ENCODE measurements at places on chromosomes 2 and 18.
A peak's percentile ranks its signal among the peaks of the same experiment; 100 is the strongest.

GRCh38 chr2:17287183-17287582 lies 231.1 kb downstream of the RAD51AP2 start:
- no peak for DNase-seq

DNA sequence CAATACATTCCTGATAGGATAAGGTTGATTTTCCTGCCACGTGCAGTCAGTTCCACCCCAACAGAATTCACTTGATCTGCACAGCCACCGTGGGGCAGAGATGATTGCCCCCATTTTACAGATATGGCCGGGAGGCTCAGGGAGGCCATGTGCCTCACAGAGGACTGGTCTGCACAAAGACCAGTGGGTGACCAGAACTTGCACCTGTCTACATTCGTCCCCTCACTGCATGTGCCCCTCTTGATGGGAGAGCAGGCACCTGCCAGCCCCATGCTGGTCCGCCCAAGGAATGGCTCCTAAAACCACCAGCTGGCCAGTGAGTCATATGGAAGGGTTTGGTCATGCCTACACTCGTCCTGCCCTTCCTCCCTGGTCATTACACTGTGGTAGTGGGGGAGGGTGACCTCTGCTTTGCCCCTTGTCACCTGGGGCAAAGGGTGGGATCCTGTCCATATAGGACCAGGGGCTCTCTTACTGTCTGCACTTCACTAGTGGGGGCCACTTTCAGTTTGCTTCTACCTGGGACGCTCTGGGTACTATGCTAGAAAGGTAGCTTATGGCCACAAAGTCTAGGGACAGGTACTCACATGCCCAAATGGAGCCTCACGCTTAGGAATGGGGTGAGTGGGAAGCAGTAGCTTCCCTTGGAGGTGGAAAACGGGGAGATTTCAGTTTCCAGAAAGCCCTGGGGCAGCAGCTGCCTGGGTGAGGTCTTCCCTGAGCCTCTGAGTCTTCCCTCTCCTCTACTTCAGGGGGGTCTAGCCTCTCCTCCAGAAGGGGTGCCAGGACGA lies 14.7 kb downstream of the RRM2 start:
- no peak for DNase-seq

GRCh38 chr2:215793747-215794595 lies 219.4 kb downstream of the MREG start:
- peak; percentile 12 for DNase-seq

- DNase-seq, result no peak
These were observed 10.4 kb downstream of the KCNE4 start for GRCh38 chr2:223062396-223062795.

GRCh38 chr2:133581010-133581760 lies 12.9 kb upstream of the NCKAP5 start:
- DNase-seq, result no peak

GRCh38 chr18:75086494-75087034 lies 122.4 kb downstream of the PTGR3 start:
- no peak for DNase-seq

DNA sequence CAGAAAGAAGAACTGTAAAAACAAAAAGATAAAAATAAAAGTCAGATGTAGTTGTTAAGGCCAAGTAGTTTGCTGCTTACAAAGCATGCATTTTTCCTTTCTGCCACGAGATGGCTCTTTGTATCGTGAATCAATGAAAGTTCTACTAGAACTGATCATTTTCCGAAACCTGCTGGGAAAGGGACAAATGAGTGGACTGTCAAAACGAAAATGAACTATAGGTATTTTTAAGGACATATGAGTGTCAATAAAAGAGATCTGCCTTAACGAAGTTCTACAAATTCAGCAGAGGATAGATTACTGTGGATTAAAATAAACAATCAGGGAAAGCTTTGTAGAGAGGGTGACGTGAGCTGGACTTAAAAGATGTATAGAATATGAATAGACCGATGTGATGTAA lies 15.0 kb upstream of the ELOA2 start:
- peak; percentile 13 for DNase-seq

GRCh38 chr2:25274868-25275574 lies 66.7 kb downstream of the DNMT3A start:
- no peak for DNase-seq

DNA sequence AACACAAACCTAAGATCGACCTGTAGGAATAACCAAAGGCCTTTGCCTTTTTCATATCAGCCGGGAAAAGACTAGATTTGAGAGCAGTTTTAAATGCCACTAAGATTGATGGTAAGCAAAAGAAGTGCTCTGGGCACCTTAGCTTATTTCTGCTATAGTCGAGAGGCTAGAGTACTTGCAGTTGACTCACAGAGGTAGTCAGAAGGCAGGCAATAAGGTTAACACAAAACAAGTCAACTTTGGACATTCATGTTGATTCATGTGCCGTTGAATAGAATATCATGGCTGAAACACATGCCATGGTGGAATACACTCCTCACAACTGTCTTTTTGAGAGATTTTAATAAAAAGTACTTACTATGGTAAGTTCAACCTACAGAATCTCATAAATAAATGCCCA lies 507.6 kb downstream of the ZEB2 start:
- no peak for DNase-seq

- no peak for DNase-seq
These were observed 5.1 kb upstream of the PAX8 start for GRCh38 chr2:113283704-113284284.

- DNase-seq, result no peak
These were observed 548.0 kb downstream of the DCC start for GRCh38 chr18:52888014-52888413.

DNA sequence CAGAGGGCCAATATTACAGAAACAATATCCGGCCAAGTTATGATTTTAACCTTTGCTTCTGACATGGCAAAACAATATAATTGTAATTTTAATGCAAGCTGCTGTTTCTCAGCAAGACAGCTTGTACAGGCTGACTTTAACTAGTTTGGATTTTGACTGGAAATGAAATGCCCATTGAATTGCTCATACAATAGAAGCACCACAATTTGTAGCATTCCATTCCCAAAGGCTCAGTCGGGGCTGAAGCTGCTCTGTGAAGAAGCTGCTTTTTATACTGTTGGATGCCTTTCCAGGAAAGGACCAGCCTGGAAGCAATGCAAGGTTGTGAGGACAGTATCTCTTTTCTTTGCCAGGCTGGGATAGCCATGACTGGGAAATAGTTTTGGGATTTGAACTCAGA lies 677.0 kb upstream of the FANCL start:
- no peak for DNase-seq

DNA sequence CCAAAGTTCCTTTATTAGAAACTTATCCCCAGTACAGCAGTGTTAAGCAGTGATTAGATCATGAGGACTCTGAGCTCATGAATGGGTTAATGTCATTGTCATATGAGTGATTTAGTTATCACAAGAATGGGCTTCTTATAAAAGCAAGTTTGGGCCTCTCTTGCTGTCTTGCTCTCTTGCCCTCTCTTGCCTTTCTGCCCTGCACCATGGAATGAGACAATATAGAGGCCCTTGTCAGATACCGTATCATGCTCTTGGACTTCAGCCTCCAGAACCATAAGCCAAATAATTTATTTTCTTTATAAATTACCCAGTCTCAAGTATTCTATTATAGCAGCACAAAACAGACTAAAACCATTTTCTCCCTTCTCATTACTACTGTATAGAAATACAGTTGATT lies 125.8 kb downstream of the TRABD2A start:
- no peak for DNase-seq

DNA sequence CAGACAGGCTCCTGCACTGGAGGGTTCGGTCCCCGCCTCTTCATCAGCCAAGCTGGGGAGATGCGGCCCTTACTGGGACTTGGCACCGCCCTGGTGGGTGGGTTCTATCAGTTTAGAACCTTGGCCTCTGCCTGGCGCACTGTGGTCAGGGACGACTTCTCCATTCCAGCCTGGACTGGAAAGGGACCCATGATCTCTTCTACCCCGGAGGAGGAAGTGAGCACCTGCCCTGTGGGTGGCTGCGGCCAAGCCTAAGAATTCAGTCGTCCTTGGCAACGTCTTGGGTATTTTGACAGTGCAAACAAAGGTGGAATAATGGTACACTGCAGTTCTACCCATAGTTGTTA lies 106.9 kb upstream of the CD302 start:
- DNase-seq, result no peak

GRCh38 chr2:68103030-68103708 lies 40.4 kb upstream of the C1D start:
- DNase-seq, result no peak

GRCh38 chr2:148552675-148553331 lies 91.7 kb upstream of the EPC2 start:
- DNase-seq, result peak; percentile 48

- DNase-seq, result no peak
These were observed 41.7 kb upstream of the EFEMP1 start for GRCh38 chr2:55965276-55965675.

DNA sequence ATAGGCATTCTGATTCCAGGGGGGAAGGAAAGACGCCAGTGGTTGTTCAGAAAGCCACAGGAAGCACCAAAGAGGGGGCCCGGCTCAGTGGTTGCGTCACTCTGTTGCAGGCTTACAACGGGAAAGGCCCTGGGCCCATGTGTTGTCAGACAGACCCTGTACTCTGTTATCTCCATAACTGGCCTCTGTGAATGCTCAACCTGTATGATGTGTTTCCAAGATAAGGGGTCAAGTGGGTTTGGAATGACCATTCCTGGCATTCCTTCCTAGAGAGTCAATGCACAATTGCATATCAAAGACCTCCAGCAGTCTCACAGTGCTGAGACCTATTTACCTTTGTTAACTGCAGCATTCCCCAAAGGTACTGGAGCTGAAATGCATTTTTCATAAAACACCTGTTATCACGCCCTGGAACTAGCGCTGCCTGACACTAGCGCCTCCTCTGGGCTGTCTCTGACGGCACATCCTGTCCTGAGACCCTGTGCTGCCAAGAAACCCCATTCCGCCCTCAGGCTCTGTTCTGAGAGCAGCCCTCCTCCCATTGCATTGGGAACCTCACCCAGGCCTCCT lies 13.2 kb upstream of the LRRFIP1 start:
- no peak for DNase-seq

DNA sequence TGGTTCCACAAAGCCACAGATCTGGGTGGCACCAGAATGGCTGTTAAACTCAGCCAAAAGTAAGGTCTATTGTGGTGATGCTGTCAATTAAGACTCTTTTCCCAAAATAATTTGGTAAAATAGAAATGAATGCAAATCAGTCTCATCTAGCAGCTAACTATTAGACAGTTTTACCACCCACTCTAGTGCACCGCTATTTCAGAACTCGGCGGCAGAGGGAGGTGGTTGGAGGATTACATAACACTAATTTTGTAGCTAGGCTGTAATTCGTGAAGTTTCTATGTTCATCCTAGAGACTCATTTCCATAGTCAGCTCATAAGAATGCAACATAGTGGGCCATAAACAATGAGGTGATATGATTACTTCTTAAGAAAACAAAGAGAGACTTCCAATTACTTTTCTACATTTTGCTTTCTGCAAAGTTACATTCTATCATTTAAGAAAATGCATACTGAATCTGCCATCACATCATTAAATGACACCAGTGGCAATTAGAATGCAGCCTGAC lies 413.8 kb downstream of the FBXO15 start:
- no peak for DNase-seq

- no peak for DNase-seq
These were observed 56.5 kb upstream of the TTC39C start for GRCh38 chr18:23958036-23958435.

DNA sequence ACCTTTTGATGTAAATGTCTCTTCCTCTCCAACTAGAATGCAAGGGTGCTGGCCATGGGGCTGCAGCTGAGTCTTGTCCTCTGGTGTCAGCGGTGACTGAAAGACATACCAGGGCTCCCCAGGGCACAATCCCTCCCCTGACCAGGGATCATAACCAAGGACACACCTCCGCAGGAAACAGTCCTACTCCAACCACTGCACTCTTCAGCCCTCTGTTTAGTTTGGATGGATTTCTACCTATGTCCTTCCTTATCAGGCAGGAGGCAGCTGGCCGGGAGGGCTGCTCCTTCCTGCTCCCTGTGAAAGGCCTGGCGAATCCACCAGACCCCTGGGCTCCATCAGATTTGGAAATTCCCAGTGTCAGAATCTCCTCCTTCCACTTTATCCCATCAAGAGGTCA lies 185.2 kb upstream of the ID2 start:
- no peak for DNase-seq

- no peak for DNase-seq
These were observed 15.0 kb downstream of the RNF144A start for GRCh38 chr2:6932206-6932605.

DNA sequence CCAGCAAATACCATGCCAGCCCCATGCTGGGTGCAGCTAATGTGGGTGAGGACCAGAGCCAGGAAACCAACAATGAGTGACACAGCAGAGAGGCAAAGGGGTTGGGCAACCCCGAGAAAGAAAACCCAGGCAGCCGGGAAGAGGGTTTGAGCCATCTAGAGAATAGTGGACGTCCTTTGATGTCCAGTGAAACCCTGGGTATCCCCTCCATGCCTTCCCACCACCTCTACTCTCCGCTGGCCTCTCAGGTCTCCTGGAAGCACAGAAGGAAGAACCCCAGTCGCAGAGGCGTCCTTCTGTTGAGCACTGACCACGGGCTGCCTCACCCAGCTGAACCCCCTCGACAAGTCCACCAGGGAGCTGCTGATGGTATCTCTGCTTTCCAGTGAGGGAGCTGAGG lies 657.4 kb upstream of the ID2 start:
- no peak for DNase-seq

DNA sequence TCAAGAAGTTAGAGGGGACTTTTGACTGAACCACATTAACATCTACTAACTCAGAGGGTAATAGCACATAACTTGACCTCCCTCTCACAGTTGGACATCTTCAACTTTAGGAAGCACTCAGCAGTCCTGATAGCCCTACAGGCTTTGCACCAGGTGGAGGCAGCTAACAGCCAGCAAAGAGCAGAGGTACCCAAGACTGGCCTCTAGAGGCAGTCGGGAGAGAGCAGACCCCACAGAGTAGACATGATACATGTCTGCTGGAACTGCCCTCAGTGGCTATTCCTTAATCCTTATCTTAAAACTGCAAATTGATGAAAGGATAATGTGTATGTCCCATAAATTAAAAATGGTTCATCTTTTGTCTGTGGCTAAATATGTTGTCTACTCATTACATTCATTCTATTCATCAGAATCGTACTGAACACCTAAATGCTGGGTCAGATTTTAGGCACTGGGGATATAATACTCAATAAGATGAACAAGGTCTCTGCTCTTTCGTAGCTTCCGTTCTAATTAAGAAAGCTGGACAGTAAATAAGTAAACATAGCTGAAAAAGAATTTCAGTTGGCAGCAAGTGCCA lies 49.8 kb downstream of the CAB39 start:
- peak; percentile 56 for DNase-seq

GRCh38 chr2:121689356-121689755 lies 40.1 kb upstream of the CLASP1 start:
- peak; percentile 13 for DNase-seq

GRCh38 chr18:28804512-28805202 lies 627.7 kb upstream of the CDH2 start:
- no peak for DNase-seq

DNA sequence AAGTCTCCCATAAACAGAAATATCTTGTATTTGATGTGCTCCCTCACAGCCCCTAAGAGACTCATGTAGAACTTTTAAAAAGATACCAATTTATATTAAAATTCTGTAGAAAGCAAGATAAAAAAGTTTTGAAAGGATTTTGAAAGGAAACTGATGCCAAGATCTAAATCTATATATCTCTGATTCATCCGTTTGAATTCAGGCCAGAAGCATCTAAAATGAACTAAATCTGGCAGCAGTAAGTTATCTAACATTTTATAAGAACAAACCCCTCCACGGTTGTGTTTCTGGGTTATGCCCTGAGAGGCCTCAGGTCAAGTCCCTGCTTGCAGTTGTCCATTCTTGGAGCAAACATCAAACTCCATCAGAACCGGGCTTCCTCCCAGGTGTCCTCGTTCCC lies 165.8 kb downstream of the FBXO15 start:
- no peak for DNase-seq

Data from hematopoietic multipotent progenitor cell treated with erythropoietin and hydrocortisone succinate and interleukin-3 and kit ligand, for 15 days (in vitro differentiated cells).